A549 (cell line): ENCODE measurements at places on chromosomes 6 and 20. TPM values are rescaled to one million over a fixed set of nuclear protein-coding genes. Genes with fewer than 3 reads are reported as not detected.

The BLTP3A gene
- polyA plus RNA-seq = 4.2 to 4.9 TPM (median 4.3 TPM) in 3 replicates

The NFYA gene
- 15.7 to 17.0 TPM (median 16.2 TPM) in 3 replicates for polyA plus RNA-seq

The OOEP gene
- polyA plus RNA-seq = not detected in 3 replicates

DNA sequence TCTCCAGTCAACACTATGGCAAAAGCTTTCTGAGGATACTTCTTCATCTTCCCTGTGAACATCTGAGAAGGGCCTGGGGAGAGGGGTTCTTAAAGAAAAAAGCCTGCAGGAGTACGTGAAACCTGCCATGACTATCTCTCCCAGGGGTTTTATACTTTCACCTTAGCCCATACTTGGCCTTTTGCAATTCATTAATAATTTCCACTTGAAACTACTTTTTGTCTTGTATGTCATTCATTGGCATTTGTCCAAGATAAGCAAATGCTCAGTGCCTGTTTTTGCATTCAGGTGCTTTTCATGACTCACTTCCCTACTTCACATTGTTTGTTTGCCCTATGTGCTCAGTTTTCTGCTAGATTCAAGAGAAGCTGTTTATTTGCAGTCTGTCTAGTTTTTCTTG lies 580.3 kb upstream of the GJE1 start:
- DNase-seq = peak; percentile 86

DNA sequence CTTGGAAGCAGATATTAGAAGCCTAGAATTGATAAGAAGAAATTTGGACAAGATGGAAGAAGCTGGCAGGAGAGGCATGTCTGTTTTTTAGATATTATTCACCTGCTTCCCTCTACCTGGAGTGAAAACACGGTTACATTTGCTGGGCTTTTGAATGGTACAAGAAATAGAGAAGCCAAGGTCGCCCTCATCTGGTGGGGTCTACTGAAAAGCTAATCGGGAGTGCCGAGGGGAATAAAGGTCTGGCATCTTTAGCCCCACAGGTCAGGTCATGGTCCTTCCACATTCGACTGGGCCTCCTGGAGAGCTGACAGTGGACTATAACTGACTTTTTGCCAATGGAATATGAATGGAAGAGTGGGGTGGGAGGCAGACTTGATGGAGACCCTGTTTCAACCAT lies 4.6 kb upstream of the C2 start:
- no peak for DNase-seq

GRCh38 chr6:45419571-45420082 lies 41.9 kb upstream of the SUPT3H start:
- peak; percentile 47 for DNase-seq

DNA sequence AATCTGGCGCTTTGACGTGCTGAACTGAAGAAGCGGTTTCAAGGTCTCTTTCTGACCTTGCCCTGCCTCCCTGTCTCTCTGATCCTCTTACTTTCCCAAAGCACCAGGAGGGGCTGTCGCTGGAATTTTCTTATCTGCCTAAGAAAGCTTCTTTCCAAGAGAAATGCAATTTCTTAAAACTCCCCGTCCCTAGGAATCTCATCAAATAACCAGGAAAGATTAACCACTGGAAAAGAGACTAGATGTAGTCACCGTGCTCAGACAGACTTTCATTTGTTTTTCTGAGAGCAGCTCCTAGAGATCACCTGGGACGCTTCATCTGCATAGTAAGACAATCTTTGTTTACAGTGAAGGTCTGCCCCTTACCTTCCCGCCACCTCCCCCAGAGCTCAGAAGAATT lies 38.6 kb downstream of the PDYN start:
- no peak for DNase-seq
